ENCODE measurements at places on chromosomes 13 and 19.

DNA sequence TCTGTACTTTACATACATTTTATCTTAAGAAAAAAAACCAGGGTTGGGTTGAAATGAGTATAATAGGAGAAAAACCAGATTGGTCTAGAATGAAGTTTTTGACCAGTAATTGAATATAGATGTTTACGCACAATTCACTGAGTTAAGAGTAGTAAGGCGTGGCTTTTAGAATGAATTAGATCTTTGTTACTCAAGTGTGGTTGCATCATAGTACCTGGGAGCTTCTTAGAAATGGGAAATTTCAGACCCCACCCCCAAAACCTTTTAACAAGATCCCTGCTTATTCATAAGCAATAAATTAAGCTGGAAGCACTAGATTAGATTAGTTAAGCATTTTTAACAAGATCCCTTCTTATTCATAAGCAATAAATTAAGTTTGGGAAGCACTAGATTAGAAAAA is 28.7 kb upstream of the LMO7 start:
- no peak for DNase-seq

GRCh38 chr13:41139296-41139966 is 6.8 kb upstream of the KBTBD6 start:
- DNase-seq: no peak

GRCh38 chr13:39107561-39107960 is 69.3 kb downstream of the NHLRC3 start:
- DNase-seq: no peak

DNA sequence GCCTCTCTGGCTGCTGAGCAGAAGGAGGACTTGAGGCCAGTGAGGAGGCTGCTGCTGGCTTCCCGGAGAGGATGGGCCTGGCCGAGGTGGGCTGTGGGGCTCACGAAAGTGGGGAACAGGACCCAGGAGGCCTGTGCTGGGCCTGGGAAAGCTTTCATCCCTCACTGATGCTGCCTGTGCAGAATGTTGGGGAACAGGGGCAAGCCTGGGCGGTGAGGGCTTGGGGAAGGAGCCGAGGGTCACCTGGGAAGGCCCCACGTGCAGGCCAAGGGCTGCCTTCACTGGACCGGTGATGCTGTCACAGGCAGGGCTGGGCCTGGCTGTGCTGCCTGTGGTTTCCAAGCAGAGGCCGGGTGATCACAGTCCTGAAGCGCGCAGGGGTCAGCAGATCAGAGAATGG is 9.4 kb downstream of the AP1M1 start:
- DNase-seq: no peak

DNA sequence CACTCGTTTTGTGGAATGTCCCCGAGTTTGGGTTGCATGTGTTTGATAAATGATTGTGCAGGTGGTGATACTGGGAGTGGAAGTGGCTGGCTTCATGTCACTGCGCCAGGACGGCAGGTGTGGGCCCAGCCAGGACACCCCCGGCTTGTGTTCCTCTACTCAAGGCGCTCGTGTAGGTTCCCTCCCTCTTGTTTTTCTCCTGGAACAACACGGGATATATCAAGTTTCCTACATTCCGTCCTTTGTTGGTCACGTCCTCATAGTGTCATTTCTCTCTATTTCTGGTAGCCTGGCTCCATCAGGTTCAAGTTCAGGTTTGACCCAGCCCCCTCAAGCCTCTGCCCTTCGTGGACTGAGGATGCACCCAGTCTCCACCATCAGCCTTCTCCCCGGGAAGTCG is 16.3 kb downstream of the IL17D start:
- no peak for DNase-seq

DNA sequence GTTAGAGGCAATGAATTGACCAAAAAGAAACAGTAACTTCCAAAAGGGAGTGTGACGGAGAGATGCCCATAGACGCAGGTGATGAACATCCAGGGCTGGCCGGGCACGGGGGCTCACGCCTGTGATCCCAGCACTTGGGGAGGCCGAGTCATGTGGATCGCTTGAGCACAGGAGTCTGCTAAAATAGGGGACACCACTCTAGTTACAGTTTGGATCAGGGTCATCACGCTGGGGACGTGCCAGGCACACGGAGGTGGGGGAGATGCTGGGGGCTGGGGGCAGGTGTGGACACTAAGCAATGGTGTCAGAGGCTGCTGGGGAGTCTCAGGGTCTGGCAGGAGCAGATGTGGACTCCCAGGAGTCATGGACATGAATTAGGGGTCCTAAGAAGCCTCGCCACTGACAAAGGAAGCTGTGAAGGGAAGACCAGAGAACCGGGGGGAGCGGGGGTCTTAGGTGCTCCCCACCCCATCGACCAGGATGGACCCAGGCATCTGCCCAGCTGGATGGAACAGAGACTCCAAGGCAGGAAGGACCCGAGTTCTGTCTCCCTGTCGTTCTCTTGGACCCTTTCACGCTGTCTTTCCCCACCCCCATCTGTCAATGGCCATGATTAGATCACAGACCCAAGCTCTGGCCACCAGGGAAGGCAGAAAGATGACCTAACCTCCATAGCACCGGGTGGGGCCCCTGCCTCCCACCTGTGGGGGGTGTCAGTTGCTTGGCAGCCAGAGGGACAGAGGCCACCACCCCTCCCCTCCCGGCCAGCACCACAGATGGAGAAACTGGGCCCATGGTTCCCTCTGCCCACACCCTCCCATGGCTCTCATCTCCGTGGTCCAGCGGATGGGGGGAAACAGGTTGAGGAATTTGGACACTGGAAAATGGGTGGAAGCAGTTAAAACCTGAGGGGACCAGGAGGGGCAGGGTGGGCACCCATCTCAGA is 19.6 kb downstream of the CCDC8 start:
- no peak for DNase-seq

- no peak for DNase-seq
Observed at GRCh38 chr19:35303357-35303915, 11.5 kb downstream of the MAG start.

Data from fibroblast of pulmonary artery (primary cell).